Naive thymus-derived CD8-positive, alpha-beta T cell (primary cell): ENCODE measurements at places on chromosomes 3 and 15. TPM values are rescaled to one million over a fixed set of nuclear protein-coding genes. Genes with fewer than 3 reads are reported as not detected.

GRCh38 chr3:128559486-128560225 is 66.7 kb upstream of the GATA2 start:
- H3K27ac ChIP-seq, result no peak overlapping the region
- H3K27me3 ChIP-seq, result peaks cover 12% of the 10 kb centered on the region
- no peak for DNase-seq
- H3K36me3 ChIP-seq, result no peaks in the 10 kb centered on the region
- H3K4me3 ChIP-seq, result no peak overlapping the region

DNA sequence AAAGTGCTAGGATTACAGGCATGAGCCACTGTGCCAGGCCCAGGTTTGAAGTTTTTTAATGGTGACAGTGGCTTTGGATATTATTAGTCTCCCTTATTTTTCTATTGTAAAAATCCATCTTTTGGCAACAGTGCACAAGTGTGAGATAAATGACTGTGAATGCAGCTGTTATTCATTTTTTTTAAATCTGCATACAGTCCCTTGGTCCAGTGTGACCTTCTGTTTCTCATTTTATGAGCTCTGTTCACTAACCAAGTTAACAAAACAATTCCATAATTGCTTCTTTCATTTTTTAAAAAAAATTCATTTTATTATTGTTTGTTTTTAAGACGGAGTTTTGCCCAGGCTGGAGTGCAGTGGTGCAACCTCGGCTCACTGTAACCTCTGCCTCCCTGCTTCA is 381.8 kb downstream of the NAALADL2 start:
- H3K36me3 ChIP-seq, result no peaks in the 10 kb centered on the region
- no peaks in the 10 kb centered on the region for H3K4me1 ChIP-seq
- H3K27me3 ChIP-seq, result no peaks in the 10 kb centered on the region

GRCh38 chr15:69760890-69761568 is 308.4 kb downstream of the RPLP1 start:
- H3K36me3 ChIP-seq, result no peaks in the 10 kb centered on the region
- H3K27me3 ChIP-seq, result peaks cover 8% of the 10 kb centered on the region
- peak; percentile 83 for DNase-seq
- peak overlapping the region; percentile 66 for H3K4me3 ChIP-seq

- no peaks in the 10 kb centered on the region for H3K27me3 ChIP-seq
- peaks cover 18% of the 10 kb centered on the region for H3K4me1 ChIP-seq
- no peak overlapping the region for H3K4me3 ChIP-seq
- peak overlapping the region; percentile 40 for H3K27ac ChIP-seq
- no peak for DNase-seq
Observed at GRCh38 chr15:58952751-58953150, 19.3 kb upstream of the SLTM start.

DNA sequence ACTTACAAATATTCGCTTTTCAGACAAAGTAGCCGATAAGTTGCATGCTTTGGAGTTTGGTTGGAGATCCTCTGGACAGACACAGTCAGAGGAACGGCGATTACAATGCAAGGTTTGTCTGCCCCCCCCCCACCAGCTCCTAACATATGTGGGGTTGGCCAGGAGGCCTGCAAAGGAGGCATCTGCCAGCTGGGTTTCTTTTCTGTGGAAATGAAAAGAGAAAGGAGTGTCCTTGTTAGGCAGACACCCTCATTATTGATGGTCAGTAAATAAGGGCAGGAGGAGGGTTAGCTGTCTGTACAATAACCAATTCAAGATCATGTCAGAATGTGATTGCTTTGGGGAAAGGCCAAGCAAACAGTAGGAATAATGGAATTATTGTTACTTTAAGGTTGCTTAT is 49.1 kb downstream of the TLNRD1 start:
- no peak overlapping the region for H3K4me3 ChIP-seq
- H3K27me3 ChIP-seq, result peaks cover 8% of the 10 kb centered on the region
- no peaks in the 10 kb centered on the region for H3K36me3 ChIP-seq
- no peak overlapping the region for H3K27ac ChIP-seq
- no peak for DNase-seq
- H3K4me1 ChIP-seq, result no peaks in the 10 kb centered on the region

DNA sequence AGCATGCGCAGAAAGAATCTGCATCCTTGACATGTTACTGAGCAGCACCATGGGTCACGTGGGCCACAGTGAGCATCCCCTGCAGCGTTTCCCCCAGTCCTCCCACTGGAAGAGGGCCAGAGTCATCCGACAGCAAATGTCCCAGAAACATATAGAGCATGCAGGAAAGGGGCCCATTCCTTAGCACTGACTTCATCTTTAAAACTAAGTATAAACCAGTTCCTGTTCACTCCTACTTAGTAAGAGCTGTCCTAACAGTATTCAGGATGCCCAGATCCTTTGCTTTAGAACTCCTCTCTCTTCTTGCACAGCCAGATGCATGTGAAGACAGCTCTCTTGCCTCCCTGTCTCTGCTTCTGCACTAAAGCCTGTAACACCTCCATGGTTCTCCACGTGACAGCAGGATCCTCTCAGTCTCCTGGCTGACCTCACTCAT is 79.3 kb upstream of the OXTR start:
- DNase-seq, result no peak
- H3K4me1 ChIP-seq, result no peaks in the 10 kb centered on the region
- no peaks in the 10 kb centered on the region for H3K36me3 ChIP-seq
- H3K27me3 ChIP-seq, result no peaks in the 10 kb centered on the region

- DNase-seq, result no peak
- peaks cover 44% of the 10 kb centered on the region for H3K27me3 ChIP-seq
- H3K4me1 ChIP-seq, result peaks cover 7% of the 10 kb centered on the region
- H3K36me3 ChIP-seq, result peaks cover 3% of the 10 kb centered on the region
Observed at GRCh38 chr3:122183521-122183892, at the start of gene CASR. Gene CASR, plus strand, starts transcription at chr3:122183668. Its CDS starts 70,522 bp downstream, at chr3:122254190.

GRCh38 chr15:44812029-44812517 is 75.7 kb downstream of the TRIM69 start:
- H3K4me3 ChIP-seq, result no peak overlapping the region
- no peaks in the 10 kb centered on the region for H3K36me3 ChIP-seq
- DNase-seq, result no peak
- peaks cover 6% of the 10 kb centered on the region for H3K27me3 ChIP-seq

Gene CD276
- 0.49 TPM for total RNA-seq

- no peak overlapping the region for H3K27ac ChIP-seq
- no peaks in the 10 kb centered on the region for H3K27me3 ChIP-seq
- DNase-seq, result no peak
- no peak overlapping the region for H3K4me3 ChIP-seq
- H3K36me3 ChIP-seq, result no peaks in the 10 kb centered on the region
Observed at GRCh38 chr3:155238845-155239244, 54.6 kb downstream of the STRIT1 start.

Gene GPR160
- 17.1 TPM for total RNA-seq

Gene SCN5A
- 0.55 TPM for total RNA-seq

GRCh38 chr3:143901105-143901504 is 52.8 kb upstream of the SLC9A9 start:
- no peak overlapping the region for H3K4me3 ChIP-seq
- no peak for DNase-seq
- peaks cover 2% of the 10 kb centered on the region for H3K27me3 ChIP-seq
- H3K36me3 ChIP-seq, result no peaks in the 10 kb centered on the region
- no peak overlapping the region for H3K27ac ChIP-seq
- no peaks in the 10 kb centered on the region for H3K4me1 ChIP-seq

DNA sequence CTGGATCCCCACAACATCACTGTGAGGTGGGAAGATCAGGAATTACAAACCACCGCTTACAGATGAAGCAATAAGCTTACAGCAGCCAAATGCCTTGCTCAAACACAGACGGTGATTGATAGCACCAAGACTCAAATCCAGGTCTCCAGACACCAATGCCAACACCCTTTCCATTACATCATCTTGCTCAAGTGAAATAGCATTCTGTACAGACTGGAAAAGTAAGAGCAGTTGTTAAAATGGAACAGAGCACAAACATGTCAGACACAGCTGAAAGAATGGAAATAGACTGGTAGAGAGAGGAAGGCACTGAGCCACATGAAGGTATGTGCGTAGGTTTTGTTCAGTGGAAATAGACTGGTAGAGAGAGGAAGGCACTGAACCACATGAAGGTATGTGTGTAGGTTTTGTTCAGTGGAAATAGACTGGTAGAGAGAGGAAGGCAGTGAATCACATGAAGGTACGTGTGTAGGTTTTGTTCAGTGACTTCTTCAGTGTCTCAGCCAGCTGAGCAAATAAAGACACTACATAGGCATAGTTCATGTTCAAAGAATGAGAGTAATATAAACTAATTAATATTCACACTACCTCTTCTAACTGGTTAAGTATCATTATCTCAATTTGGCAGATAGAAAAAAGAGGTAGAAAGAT is 15.6 kb downstream of the CLDN1 start:
- H3K4me3 ChIP-seq, result peak overlapping the region; percentile 15
- peaks cover 10% of the 10 kb centered on the region for H3K27me3 ChIP-seq
- H3K27ac ChIP-seq, result peak overlapping the region; percentile 7
- no peak for DNase-seq
- no peaks in the 10 kb centered on the region for H3K36me3 ChIP-seq

DNA sequence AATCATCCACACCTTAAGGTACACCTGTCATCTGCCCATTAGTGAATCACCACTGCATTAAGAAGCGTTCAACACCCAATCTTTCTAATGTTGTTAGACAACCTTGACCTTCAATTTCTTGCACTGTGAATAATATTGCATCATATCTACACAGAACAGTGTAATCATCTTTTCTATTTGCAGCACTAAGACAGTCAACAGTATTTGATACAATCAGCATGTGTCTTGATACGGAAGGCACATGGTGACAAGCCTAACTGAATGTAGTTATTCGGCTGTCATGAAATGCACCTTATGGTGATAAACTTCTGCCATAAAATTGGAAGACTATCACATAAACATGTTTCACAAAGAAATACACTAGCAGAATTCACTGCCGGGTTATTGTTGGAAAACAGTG is 253.9 kb upstream of the THRB start:
- H3K27me3 ChIP-seq, result no peaks in the 10 kb centered on the region
- no peak overlapping the region for H3K4me3 ChIP-seq
- DNase-seq, result no peak
- no peak overlapping the region for H3K27ac ChIP-seq
- H3K36me3 ChIP-seq, result no peaks in the 10 kb centered on the region
- no peaks in the 10 kb centered on the region for H3K4me1 ChIP-seq

Gene ELL3
- total RNA-seq, result 4.4 TPM

- no peaks in the 10 kb centered on the region for H3K27me3 ChIP-seq
- DNase-seq, result no peak
- no peak overlapping the region for H3K4me3 ChIP-seq
- H3K27ac ChIP-seq, result no peak overlapping the region
Observed at GRCh38 chr3:168398371-168399025, 302.8 kb upstream of the GOLIM4 start.

Gene PTX3
- total RNA-seq, result 0.31 TPM

Gene SNTN
- not detected for total RNA-seq

DNA sequence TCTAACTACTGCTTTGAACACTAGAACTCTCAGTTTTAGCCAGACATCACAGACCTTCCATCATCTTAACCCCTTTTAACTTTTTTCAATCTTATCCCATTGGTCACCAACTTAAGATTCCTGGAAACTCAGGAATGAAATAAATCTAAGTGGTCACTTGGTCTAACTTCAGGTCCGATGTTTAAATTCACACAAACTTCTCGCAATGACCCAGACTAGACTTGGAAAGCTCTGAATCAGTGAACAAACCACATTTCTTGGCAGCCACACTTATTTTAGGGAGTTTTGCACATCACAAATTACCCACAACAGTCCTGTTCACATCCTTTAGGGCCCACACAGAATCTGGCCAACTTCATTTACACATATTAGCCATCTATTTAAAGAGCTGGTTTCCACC is 118.9 kb downstream of the MAGI1 start:
- H3K4me3 ChIP-seq, result no peak overlapping the region
- DNase-seq, result no peak
- no peaks in the 10 kb centered on the region for H3K4me1 ChIP-seq
- no peaks in the 10 kb centered on the region for H3K27me3 ChIP-seq
- H3K27ac ChIP-seq, result no peak overlapping the region
- H3K36me3 ChIP-seq, result no peaks in the 10 kb centered on the region

Gene BFSP2
- not detected for total RNA-seq

GRCh38 chr3:175046601-175047000 is 187.5 kb downstream of the NAALADL2 start:
- no peaks in the 10 kb centered on the region for H3K36me3 ChIP-seq
- DNase-seq, result no peak
- H3K27me3 ChIP-seq, result no peaks in the 10 kb centered on the region
- no peak overlapping the region for H3K27ac ChIP-seq
- no peak overlapping the region for H3K4me3 ChIP-seq

- H3K27ac ChIP-seq, result no peak overlapping the region
- H3K4me1 ChIP-seq, result no peaks in the 10 kb centered on the region
- H3K27me3 ChIP-seq, result no peaks in the 10 kb centered on the region
- DNase-seq, result no peak
- H3K4me3 ChIP-seq, result no peak overlapping the region
Observed at GRCh38 chr3:113193719-113194118, 17.6 kb upstream of the BOC start.

DNA sequence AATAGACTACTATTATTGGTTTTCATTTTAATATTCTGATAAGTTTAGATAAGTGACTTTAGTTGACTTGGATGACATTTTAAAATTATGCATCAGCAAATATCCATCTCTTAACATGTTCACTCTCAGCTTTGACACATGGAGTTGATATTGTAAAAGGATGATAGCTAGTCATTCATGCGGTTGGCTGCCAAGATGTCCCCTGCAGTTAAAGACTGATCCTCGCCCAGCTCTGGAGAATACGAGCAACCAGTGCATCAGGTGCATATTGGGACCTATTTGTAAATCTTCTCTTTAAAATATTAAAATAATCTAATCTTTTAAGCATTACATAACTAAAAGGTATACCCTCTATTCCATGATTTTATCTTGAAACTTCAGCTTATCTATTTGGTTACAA is 41.9 kb downstream of the EPHB1 start:
- H3K4me1 ChIP-seq, result no peaks in the 10 kb centered on the region
- H3K4me3 ChIP-seq, result no peak overlapping the region
- H3K36me3 ChIP-seq, result no peaks in the 10 kb centered on the region
- H3K27me3 ChIP-seq, result peaks cover 2% of the 10 kb centered on the region

- no peak for DNase-seq
- no peaks in the 10 kb centered on the region for H3K36me3 ChIP-seq
- H3K27me3 ChIP-seq, result no peaks in the 10 kb centered on the region
- no peak overlapping the region for H3K27ac ChIP-seq
- H3K4me1 ChIP-seq, result peaks cover 7% of the 10 kb centered on the region
- peak overlapping the region; percentile 42 for H3K4me3 ChIP-seq
Observed at GRCh38 chr15:80154336-80154735, 1.5 kb downstream of the FAH start.

- H3K27me3 ChIP-seq, result peaks cover 1% of the 10 kb centered on the region
- no peak for DNase-seq
- H3K4me3 ChIP-seq, result no peak overlapping the region
- H3K4me1 ChIP-seq, result no peaks in the 10 kb centered on the region
- no peak overlapping the region for H3K27ac ChIP-seq
- H3K36me3 ChIP-seq, result no peaks in the 10 kb centered on the region
Observed at GRCh38 chr15:58386081-58386480, 45.7 kb upstream of the LIPC start.

- H3K36me3 ChIP-seq, result no peaks in the 10 kb centered on the region
- no peak overlapping the region for H3K27ac ChIP-seq
- H3K4me1 ChIP-seq, result peaks cover 27% of the 10 kb centered on the region
Observed at GRCh38 chr3:141372656-141373055, 4.4 kb downstream of the ZBTB38 start.

- H3K36me3 ChIP-seq, result no peaks in the 10 kb centered on the region
- no peaks in the 10 kb centered on the region for H3K27me3 ChIP-seq
- H3K27ac ChIP-seq, result no peak overlapping the region
- H3K4me1 ChIP-seq, result no peaks in the 10 kb centered on the region
- no peak overlapping the region for H3K4me3 ChIP-seq
Observed at GRCh38 chr15:48408327-48408726, 77.1 kb downstream of the DUT start.

GRCh38 chr3:36408146-36408545 is 27.8 kb downstream of the STAC start:
- DNase-seq, result no peak
- H3K4me1 ChIP-seq, result no peaks in the 10 kb centered on the region
- no peak overlapping the region for H3K27ac ChIP-seq
- H3K36me3 ChIP-seq, result no peaks in the 10 kb centered on the region
- no peak overlapping the region for H3K4me3 ChIP-seq
- no peaks in the 10 kb centered on the region for H3K27me3 ChIP-seq

Gene SAMMSON
- total RNA-seq, result not detected
